GM12865 (cell line): ENCODE measurements at places on chromosomes 13 and 19.

GRCh38 chr19:32676186-32676894 lies 692 bp downstream of the RGS9BP start:
- no peak for DNase-seq

- peak; percentile 44 for DNase-seq
These were observed 213.8 kb downstream of the DCLK1 start for GRCh38 chr13:35917252-35917941.

DNA sequence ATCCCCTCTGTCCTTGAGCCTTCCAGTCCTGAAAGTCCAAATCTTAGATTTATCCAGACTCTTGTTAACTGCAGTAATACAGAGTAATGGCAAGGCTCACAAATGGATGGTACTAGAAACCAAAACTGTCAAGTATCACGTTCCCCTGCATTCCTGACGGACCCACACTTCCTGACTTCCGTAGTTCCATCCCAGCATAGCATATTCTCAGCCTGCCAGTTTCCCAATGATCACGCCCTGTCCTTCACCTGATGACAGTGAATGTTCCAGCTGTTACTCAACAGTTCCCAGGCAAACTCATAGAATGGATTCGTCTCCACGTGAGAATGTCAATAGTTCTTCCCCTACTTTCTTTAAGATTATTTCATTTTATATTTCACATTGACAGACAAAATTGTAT lies 33.6 kb downstream of the SLC7A1 start:
- no peak for DNase-seq

DNA sequence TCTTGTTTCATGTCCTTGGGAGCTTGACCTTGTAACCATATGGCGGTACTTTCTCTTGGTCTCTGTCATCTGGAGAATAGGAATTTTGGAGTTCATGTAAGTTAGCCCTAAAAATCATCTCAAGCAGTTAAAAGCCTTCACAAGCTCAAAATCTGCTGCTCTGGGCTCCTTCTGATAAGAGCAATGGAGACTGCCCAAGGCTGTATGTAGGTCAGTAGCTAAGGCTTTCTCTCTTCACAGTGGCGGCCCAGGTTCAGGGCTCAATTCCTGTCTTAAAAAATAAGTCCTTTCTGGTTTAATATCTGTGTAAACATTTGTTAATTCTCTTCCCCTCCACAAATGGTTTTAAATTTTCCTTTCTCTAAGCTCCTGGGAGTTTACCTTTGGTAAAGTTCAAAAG lies 45.3 kb upstream of the ANKRD10 start:
- DNase-seq = no peak
